H4 (cell line): ENCODE measurements at places on chromosomes 1 and 21. TPM values are rescaled to one million over a fixed set of nuclear protein-coding genes. Genes with fewer than 3 reads are reported as not detected.

LAX1 gene
- total RNA-seq = not detected in 2 replicates

GSTM2 gene
- total RNA-seq = 1.6 and 4.6 TPM in 2 replicates

MCOLN3 gene
- total RNA-seq = 0.72 and 1.4 TPM in 2 replicates

GREM2 gene
- 0.08 and 0.66 TPM in 2 replicates for total RNA-seq

DCDC2B gene
- total RNA-seq = not detected in 2 replicates

SLC25A34 gene
- 0.10 and 0.47 TPM in 2 replicates for total RNA-seq
